ENCODE measurements at places on chromosomes 16 and 17. TPM values are rescaled to one million over a fixed set of nuclear protein-coding genes. Genes with fewer than 3 reads are reported as not detected.

DNA sequence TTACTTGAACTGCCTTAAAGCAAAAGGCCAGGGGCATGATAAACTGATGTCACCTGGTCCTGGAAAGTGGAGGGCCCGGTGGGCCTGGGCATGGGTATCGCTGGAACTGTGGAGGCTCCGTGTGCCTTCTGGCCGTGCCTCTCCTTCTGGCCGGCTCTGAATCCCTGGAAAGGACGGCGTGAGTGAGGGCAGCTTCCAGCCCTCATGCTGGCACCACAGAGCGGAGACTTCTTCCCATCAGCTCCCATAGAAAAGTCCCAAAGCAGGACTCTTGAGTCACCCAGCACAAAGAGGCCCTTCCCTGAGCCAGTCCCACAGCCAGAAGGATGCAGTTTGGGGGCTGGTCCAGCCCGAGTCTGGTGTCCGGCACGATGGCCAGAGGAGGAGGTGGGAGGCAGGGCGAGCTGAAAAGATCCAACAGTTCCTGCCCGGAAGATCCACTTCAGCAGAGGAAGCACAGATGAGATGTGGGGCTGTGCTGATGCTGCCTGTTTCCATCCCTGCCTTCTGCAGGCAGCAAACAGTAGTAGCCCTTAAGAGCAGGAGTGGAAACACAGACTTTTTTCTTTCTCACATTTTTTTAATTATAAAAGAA is 7.8 kb downstream of the GAA start:
- no peak for DNase-seq

The DPEP2 gene
- polyA plus RNA-seq: 1.2 TPM

The DPEP3 gene
- polyA plus RNA-seq: 0.08 TPM

- peak; percentile 90 for DNase-seq
These were observed 8.3 kb downstream of the HS3ST3B1 start for GRCh38 chr17:14308965-14309879.

DNA sequence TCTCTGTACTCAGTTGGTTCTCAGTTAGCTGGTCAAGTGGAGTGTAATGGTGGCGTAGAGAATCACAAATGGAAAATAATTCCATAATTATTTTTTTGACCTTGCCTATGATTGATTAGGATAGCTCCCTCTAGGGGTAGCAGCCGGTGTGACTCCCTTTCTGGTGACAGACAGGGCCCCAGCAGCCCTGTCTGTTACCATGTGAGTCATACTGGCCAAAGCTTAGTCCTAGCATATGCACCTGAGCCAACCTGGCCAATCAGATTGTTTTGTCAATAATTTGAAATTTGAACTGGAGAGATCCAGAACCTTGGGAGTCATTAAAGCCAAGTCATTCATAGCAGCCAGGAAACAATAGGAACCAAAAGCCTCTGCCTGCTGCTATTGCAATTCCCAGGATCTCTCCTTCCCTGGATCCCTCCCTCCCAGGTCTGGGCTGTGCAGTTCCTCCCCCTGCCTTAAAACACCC is 5.6 kb downstream of the PNPO start:
- no peak for DNase-seq

- DNase-seq: no peak
These were observed 422.3 kb upstream of the RBFOX1 start for GRCh38 chr16:6910301-6910700.

The CRYBA1 gene
- polyA plus RNA-seq: not detected

DNA sequence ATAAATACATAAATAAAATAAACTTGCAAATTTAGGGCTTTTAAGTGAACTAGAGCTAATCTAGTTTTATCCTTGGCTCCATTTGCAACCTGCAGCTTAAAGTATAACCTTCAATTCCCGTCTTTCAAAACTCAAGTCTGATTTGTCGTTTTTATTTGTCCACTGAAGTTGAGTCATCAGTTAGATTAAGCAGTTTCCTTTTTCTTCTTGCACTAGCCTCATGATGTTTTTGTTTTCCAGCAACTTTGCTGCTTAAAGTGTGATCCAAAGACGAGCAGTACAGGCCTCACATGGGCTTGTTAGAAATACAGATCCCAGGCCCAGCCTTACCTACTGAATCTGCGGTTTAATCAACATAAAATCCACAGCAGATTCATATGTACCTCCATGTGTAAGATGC is 13.8 kb downstream of the ARSG start:
- DNase-seq: no peak

The CCDC144A gene
- polyA plus RNA-seq: 12.0 TPM

The KRT32 gene
- polyA plus RNA-seq: not detected

The TAC4 gene
- polyA plus RNA-seq: 0.67 TPM

GRCh38 chr16:54538276-54538675 is 251.7 kb upstream of the IRX3 start:
- no peak for DNase-seq

DNA sequence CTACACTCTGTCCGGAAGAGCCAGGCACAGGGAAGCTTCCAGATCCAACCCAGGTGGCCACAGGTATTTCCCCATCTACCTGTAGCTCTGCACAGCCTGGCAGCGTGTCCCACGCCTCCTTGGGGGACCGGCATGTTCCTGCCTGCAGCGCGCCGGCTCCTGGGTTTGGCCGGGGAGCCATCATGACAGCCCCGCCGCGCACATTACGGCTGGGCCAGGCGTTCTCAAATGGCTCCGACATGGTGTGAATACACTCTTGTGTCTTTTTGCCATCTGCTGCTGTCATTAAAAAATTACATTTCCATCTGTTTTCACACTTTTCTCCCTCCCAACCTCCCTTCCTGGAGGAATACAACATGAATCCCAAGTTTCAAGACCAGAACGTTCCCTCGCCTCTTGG is 8.0 kb upstream of the GINS2 start:
- no peak for DNase-seq

DNA sequence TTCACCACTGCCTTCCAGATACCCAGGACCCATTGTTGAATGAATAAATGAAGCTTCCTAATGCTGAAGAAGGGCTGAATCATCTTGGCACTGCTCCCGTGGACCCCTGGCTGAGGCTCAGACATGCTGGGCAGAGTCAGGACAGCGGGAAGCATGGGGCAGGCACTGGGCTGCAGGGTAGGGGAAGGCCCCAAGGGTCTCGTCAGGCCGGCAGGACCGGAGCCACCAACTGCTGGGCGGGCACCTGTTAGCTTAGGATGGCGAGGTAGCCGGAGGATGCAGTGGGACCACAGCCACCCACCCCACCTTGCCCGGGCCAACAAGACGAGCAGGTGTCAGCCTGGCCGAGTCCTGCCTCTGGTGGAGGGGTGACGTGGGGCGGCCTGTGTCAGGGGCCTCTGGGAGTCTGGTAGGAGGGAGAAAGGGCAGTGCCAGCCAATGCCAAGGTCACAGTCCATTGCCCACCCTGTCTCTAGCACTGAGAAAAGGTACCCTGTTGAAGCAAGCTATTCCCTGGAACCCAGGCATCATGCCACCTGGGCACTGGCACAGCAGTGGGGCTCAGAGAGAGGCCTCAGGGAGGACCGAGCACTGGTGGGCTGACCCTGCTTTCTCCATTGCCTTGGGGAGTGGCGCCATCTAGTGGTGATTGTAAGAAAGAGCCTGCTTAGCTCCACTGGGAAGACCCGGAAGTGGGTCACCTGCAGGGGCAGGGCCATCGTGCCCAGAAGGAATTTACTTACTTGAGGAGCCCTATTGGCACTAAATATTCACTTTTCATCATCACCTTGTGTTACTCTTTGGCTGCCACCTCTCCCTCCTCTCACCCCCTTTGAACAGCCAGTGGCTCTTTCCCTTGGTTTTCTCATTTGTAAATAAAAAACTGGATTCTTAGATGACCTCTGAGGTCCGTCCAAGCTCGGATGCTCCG is 3.0 kb upstream of the DLX3 start:
- DNase-seq: peak; percentile 90

- DNase-seq: no peak
These were observed 79.3 kb downstream of the ABCC12 start for GRCh38 chr16:48076455-48077012.

DNA sequence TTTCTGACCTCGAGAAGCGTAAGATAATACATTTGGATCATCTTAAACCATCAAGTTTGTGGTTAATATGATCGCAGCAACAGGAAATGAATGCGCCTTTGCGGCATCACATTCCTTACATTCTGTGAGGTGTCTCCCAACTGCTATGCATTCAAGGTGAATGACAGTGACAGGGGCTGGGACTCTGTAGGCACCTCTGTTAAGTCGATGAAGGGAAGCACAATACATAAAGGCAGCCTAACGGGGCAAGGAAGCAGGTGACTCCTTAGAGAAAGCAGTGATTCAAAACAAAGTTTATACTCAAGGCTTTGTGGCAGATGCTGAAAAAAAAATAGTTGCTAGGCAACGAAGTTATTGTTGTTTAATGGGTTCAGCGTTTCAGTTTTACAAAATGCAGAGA is 21.6 kb upstream of the EVPL start:
- DNase-seq: no peak

- DNase-seq: no peak
These were observed 29.7 kb upstream of the PEMT start for GRCh38 chr17:17621254-17621653.

DNA sequence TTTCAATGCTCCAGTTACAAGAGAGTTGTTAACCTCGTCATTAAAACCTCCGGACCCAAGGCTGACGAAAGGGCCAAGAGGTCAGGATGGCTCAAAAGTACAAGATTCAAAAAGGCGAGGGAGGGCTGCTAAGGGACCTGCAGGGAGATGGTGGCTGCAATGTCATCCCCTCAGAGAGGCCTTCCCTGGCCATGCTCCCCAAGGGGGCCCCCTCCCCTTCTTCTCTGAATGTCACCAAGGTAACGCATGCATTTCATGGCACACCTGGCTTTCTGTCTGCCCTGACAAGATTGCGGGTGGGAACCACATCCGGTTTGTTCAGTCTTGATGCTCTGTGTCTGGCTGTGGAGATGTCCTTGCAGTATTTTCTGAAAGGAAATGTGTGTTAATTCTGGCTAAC is 89.9 kb downstream of the C16orf78 start:
- no peak for DNase-seq

All from left kidney (tissue), 8 donors.